HFFc6 (cell line): ENCODE measurements at places on chromosomes 6 and 20.
A peak's percentile ranks its signal among the peaks of the same experiment; 100 is the strongest.

DNA sequence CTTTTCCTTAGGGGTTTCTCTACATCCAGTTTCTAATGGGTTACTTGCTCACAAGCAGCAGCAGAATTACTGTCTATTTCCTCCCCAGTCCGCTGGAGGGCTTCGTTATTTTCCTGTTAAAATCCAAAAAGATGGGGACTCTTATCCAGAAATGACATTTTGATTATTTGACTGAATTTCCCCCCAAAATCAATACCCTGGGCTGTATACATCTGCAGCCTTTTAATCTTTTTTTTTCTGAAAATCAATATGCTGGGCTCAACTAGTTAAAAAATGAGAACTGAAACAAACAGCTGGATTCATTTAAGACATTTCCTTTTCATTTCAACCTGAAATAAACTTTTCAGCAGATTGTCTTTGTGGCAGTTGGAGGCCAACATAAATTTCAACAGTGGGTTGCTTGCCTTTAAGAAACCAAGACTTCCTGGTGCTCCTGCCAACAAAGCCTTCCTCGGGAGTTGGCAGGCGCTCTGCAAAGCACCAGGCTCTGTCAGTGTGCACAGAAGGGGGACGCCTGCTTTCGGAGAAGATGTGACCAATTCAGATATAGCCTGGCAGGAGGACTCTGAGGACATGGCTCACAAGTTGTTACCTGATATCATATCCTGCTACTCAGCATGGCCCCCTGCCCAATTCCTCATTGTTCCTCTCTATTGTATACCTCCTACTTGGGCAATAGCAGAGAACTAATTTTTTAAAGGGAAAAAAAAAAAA is 204.7 kb upstream of the ARG1 start:
- peaks cover 26% of the 10 kb centered on the region for H3K27me3 ChIP-seq
- no peak for DNase-seq
- H3K36me3 ChIP-seq: no peaks in the 10 kb centered on the region
- H3K27ac ChIP-seq: no peak overlapping the region
- peaks cover 4% of the 10 kb centered on the region; the same call in 1 of the 2 replicates for H3K4me1 ChIP-seq

- H3K27ac ChIP-seq: no peak overlapping the region
- DNase-seq: peak; percentile 25
- H3K4me1 ChIP-seq: no peaks in the 10 kb centered on the region
- H3K27me3 ChIP-seq: peaks cover 25% of the 10 kb centered on the region
- no peaks in the 10 kb centered on the region for H3K36me3 ChIP-seq
- no peak overlapping the region for H3K4me3 ChIP-seq
Measured at GRCh38 chr6:168088161-168089053, 9.4 kb upstream of the FRMD1 start.

- H3K4me3 ChIP-seq: no peak overlapping the region
- H3K27me3 ChIP-seq: no peaks in the 10 kb centered on the region; the same call in 1 of the 2 replicates
- no peaks in the 10 kb centered on the region for H3K36me3 ChIP-seq
Measured at GRCh38 chr6:75337835-75338580, 53.4 kb upstream of the TMEM30A start.

DNA sequence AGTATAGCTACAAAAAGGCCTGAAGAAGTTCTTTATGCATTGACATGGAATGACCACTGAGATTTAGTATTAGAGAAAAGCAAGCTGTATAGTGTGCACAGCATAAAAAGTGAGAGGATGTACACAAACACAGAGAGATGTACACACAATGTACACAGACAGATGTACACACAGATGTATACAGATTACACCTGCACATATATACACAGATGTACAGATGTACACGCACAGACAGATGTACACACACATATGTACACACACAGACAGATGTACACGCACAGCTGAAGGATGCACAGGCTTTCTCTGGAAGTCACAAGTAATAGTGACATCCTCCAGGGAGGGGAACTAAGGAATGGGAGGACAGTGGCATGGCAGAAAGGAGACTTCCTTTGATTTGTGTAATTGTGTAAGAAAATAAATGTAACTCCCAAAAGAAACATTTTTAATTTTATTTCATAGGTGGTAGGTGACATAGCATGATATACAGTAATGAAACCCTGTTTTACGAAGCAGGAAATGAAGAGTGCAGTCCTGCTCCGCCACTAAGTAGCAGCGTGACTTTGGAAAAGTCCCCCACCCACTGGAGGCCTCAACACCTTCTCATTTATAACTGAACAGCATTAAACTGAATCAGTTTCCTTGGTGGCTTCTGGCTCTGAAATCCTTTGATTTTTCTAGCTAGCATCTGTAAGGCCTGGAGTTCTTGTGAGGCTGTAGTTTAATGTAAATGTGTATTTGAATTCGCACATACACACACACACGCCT is 14.1 kb downstream of the NFATC2 start:
- H3K4me3 ChIP-seq: peak overlapping the region; percentile 83
- no peak for DNase-seq
- H3K4me1 ChIP-seq: peaks cover 54% of the 10 kb centered on the region

DNA sequence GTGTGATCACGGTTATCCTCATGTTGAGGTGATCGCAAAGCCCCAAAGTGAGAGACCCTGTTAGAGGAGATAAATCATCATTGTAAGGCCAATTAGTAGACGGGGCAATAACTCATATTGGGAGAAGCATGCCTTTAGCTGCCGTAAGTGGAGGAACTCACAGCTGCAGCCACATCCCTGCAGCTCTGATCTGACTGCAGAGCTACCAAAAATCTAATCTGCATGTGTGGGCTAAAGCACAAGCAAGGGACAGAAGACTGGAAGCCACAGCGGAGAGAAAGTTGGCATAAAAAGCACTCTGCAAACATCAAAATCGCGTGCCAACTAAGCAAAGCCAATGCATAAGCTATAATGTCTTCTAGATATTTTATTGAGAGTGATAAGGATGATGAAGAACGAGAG is 79.8 kb downstream of the TBC1D7 start:
- H3K27ac ChIP-seq: no peak overlapping the region
- peaks cover 18% of the 10 kb centered on the region for H3K4me1 ChIP-seq
- DNase-seq: no peak
- H3K27me3 ChIP-seq: peaks cover 2% of the 10 kb centered on the region; the same call in 1 of the 2 replicates
- no peak overlapping the region for H3K4me3 ChIP-seq

GRCh38 chr6:108464418-108465097 is 96.2 kb upstream of the FOXO3 start:
- H3K27ac ChIP-seq: peak overlapping the region; percentile 50
- H3K36me3 ChIP-seq: no peaks in the 10 kb centered on the region
- no peaks in the 10 kb centered on the region for H3K27me3 ChIP-seq

- peaks cover 5% of the 10 kb centered on the region for H3K27me3 ChIP-seq
- no peak overlapping the region; the same call in 1 of the 2 replicates for H3K4me3 ChIP-seq
- peak overlapping the region; percentile 15; the same call in 1 of the 2 replicates for H3K27ac ChIP-seq
Measured at GRCh38 chr6:52820198-52820597, 16.6 kb upstream of the GSTA1 start.

GRCh38 chr6:120873125-120873865 is 461.0 kb downstream of the TBC1D32 start:
- DNase-seq: no peak
- no peaks in the 10 kb centered on the region; the same call in 1 of the 2 replicates for H3K36me3 ChIP-seq
- no peak overlapping the region for H3K27ac ChIP-seq
- H3K27me3 ChIP-seq: no peaks in the 10 kb centered on the region
